Memory B cell (primary cell): ENCODE measurements at places on chromosomes 12 and 14.

DNA sequence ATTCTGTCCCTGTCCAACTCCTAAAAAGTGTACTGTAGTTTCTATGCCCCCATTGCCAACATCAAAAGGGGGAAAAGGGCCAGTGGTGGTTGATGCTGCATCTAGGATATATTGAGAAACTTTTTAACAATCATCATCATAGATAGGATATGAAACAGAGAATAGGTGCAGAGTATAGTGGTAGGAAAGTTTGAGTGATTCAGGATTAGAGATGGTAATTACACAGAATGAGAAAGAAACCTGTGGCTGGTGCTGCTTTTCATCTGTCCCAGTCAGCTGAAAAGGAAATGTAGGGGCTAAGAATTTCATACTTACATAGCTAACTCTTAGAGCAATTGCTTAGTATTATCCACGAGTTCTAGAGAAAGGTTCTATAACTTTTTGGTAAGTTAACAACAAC, 67.6 kb downstream of the GTF2A1 start:
- H3K27ac ChIP-seq, result no peak overlapping the region
- DNase-seq, result no peak
- H3K4me1 ChIP-seq, result no peaks in the 10 kb centered on the region
- no peaks in the 10 kb centered on the region for H3K36me3 ChIP-seq

GRCh38 chr12:49800421-49801140, 27.6 kb downstream of the NCKAP5L start:
- no peak overlapping the region for H3K27ac ChIP-seq
- H3K4me1 ChIP-seq, result no peaks in the 10 kb centered on the region
- no peak overlapping the region for H3K4me3 ChIP-seq
- H3K36me3 ChIP-seq, result peaks cover 19% of the 10 kb centered on the region

DNA sequence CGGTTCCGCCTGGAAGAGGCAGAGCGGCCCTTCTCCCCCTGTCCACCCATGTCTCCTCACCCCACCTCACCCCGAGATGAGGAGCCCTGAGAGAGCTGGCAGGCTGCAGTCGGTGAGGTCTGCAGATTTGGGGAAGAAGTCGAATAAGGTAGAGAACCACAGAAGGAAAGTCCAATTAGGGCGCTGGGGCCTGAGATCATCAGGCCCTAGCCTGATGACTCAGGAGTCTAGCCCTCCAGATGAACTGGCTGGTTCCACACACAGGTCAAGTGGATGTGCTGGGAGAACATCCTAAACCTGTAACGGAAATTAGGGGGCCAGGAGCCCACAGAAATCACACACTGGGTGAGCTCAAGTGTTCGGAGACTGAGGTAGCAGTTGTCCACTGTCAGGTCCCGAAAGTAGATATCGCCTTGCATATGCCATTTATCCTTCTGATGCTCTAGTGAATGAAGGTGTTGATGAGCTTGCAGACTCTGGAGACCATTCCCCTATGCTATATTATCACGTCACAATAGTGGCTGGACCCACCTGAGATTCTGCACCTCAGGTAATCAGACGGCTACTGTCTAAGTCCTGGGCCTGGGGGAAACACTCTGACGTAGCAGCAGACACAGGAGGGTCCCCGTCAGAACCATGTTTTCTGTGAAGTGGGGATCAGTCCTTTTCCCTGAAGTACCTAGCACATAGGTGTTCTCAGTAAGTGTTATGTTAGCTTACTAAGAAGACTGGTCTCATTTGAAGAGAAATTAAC, 886 bp upstream of the METTL17 start:
- no peaks in the 10 kb centered on the region for H3K27me3 ChIP-seq
- no peak for DNase-seq
- no peak overlapping the region for H3K27ac ChIP-seq
- H3K4me3 ChIP-seq, result peak overlapping the region; percentile 49
- H3K36me3 ChIP-seq, result peaks cover 10% of the 10 kb centered on the region

- H3K4me3 ChIP-seq, result no peak overlapping the region
- no peaks in the 10 kb centered on the region for H3K36me3 ChIP-seq
- DNase-seq, result no peak
- H3K4me1 ChIP-seq, result no peaks in the 10 kb centered on the region
Measured at GRCh38 chr12:102472496-102472895, 7.9 kb downstream of the IGF1 start.

- no peak overlapping the region for H3K4me3 ChIP-seq
- no peak for DNase-seq
- H3K27me3 ChIP-seq, result no peaks in the 10 kb centered on the region
- no peak overlapping the region for H3K27ac ChIP-seq
- no peaks in the 10 kb centered on the region for H3K4me1 ChIP-seq
- H3K36me3 ChIP-seq, result no peaks in the 10 kb centered on the region
Measured at GRCh38 chr14:85583380-85583779, 53.4 kb downstream of the FLRT2 start.

DNA sequence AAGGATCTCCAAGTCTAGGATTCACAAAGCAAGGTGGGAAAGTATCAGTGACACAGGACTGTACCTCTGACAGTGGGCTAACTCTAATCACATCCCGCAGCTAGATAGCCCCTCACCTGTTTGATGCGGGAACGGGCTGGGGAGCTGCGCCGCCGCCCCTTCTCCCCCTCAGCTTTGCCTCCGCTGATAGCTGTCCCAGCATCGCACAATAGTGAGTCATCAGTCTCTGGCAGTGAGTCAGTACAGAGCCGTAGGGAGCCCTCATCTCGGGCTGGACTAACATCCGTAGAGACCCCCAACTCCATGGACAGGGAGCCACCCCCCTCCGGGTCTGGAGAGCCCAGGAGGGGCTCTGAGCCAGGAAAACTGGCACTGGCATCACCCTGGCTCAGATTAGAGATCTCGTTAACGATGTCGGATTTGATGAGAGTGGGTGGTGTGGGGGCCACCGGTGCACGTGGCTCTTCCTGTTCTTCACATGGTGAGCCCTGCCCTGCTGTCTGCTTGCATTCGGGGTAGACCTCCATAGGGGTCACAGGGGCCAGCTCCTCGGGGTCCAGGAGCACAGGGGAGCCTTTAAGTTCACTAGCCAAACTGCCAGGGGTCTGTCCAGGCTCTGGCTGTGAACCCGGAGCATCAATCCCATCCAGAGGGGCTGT, 10.9 kb downstream of the KMT2D start:
- H3K27me3 ChIP-seq, result no peaks in the 10 kb centered on the region
- H3K4me1 ChIP-seq, result peaks cover 12% of the 10 kb centered on the region
- H3K36me3 ChIP-seq, result peaks cover 47% of the 10 kb centered on the region
- H3K4me3 ChIP-seq, result no peak overlapping the region
